ENCODE measurements at places on chromosomes 13 and 19. TPM values are rescaled to one million over a fixed set of nuclear protein-coding genes. Genes with fewer than 3 reads are reported as not detected.

Gene RTBDN
- not detected for total RNA-seq

Gene CEACAM7
- not detected for total RNA-seq

Gene SWSAP1
- 0.30 TPM for total RNA-seq

Gene SSC5D
- 13.7 TPM for total RNA-seq

Gene CYSLTR2
- 0.30 TPM for total RNA-seq

Gene PLPP2
- total RNA-seq, result 51.1 TPM

Gene PRKCSH
- total RNA-seq, result 300 TPM

Gene ZNF850
- 7.5 TPM for total RNA-seq

Gene ADM5
- total RNA-seq, result 0.59 TPM

Gene ZNF90
- 1.2 TPM for total RNA-seq

Gene EDNRB
- total RNA-seq, result 1.8 TPM

Gene TEX26
- total RNA-seq, result not detected

Gene CILP2
- total RNA-seq, result 0.69 TPM

Gene GPR4
- not detected for total RNA-seq

Gene NOTCH3
- 31.2 TPM for total RNA-seq

Gene ATP8A2
- under 0.01 TPM for total RNA-seq

Gene PLEKHF1
- total RNA-seq, result 7.3 TPM

Gene SIX5
- total RNA-seq, result 7.6 TPM

Gene HIPK4
- 0.14 TPM for total RNA-seq

Gene CSNK1A1L
- not detected for total RNA-seq

Gene RNF225
- total RNA-seq, result not detected

Gene CNN2
- 606 TPM for total RNA-seq

Gene TJP3
- total RNA-seq, result not detected

Gene PRSS57
- total RNA-seq, result not detected

Gene SYNGR4
- total RNA-seq, result not detected

Gene ZNF284
- total RNA-seq, result 3.0 TPM

Gene ZNF813
- total RNA-seq, result 4.5 TPM

Gene SLITRK6
- not detected for total RNA-seq

Gene OR4F17
- total RNA-seq, result not detected

Gene OR7A5
- total RNA-seq, result not detected

Gene CEACAM3
- not detected for total RNA-seq

Gene ODAD3
- 0.30 TPM for total RNA-seq

Gene RAB3A
- 4.0 TPM for total RNA-seq

Gene PCDH17
- 0.60 TPM for total RNA-seq

Gene CHAF1A
- 9.3 TPM for total RNA-seq

Gene ZNF793
- 1.5 TPM for total RNA-seq

Gene MYBPC2
- not detected for total RNA-seq

Gene MEIOSIN
- total RNA-seq, result not detected

Gene FRY
- 32.3 TPM for total RNA-seq

Gene DMWD
- total RNA-seq, result 50.2 TPM

Gene DIAPH3
- total RNA-seq, result 2.4 TPM

Gene CCDC8
- total RNA-seq, result 25.0 TPM

Gene NMRK2
- not detected for total RNA-seq

Data from smooth muscle cell of the umbilical artery (primary cell).